Brain (organoid and tissue), 16 donors: ENCODE measurements at places on chromosomes 7 and 10.
A peak's percentile ranks its signal among the peaks of the same experiment; 100 is the strongest.

DNA sequence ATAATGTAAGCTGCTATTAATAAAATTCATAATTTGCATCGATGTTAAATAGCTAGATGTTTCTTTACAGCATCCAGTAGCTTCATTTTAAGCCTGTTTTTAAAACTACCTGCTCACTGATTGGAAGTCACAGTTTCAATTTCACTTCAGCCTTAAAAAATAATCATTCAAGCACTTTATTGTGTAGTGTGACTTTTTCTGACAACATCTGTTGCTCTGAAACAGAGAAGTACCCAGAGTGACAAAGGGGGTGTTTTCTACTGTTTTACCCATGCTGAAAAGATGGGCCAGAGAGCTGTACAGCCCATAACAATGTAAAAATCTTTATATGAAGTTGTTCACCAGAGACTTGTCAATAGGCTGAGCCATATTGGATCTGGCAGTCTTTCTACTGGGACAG is 437.2 kb downstream of the MDFIC start:
- DNase-seq = no peak

DNA sequence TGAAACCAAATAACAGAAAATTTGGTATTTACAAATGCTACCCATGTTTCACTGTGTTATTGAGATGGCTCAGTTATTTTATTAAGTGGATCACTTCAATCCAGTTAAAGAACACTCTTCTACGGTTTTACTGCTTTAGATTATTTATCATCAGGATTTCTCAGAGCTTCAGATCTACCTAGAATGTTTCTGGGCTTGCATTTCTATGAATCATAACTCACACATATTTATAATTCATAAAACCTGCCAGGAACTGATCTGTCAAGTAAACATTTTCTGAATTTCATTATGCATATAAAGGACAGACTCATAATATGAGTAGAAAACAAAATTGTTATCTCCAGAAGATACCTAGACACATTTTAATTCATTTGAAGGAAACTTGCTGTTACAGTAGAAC is 1172.3 kb upstream of the LRRTM3 start:
- no peak for DNase-seq

DNA sequence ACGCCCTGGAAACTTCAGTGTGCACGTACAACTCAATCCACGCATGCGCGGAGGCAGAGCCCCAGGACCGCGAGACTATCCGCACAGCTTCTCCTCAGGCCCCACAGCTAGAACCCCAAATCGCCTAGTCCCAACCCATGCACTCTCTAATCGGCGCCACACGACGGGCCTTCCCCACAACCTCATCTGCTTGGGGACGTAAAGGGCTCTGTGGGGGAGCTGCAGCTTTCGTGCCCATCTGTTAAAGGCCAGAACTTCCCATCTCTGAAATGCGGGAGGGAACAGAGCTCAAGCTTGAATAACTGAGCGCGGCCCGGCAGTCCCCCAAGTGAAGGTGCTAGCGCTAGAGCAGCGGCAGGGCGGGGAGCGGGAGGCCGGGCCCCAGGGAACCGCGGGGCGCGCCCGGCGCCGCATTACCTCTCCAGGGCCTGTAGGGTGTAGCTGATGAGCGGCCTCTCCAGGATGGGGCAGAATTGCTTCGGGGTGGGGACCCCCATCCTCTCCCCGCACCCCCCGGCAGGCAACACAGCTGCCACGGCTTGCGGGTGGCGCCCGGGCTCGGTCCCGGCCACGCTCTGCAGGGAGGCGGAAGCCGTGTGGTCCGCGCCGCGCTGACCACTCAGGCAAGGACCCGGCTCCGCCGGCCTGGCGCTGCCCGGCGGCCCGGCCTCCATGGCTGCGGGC is 547 bp downstream of the CRPPA start:
- peak; percentile 96 for DNase-seq

- DNase-seq = no peak
These were observed 153.6 kb downstream of the CELF2 start for GRCh38 chr10:11170993-11171851.

- DNase-seq = no peak
These were observed 3.0 kb upstream of the DDIT4 start for GRCh38 chr10:72270607-72271281.

- no peak for DNase-seq
These were observed 48.7 kb downstream of the WDFY4 start for GRCh38 chr10:48733329-48733728.

DNA sequence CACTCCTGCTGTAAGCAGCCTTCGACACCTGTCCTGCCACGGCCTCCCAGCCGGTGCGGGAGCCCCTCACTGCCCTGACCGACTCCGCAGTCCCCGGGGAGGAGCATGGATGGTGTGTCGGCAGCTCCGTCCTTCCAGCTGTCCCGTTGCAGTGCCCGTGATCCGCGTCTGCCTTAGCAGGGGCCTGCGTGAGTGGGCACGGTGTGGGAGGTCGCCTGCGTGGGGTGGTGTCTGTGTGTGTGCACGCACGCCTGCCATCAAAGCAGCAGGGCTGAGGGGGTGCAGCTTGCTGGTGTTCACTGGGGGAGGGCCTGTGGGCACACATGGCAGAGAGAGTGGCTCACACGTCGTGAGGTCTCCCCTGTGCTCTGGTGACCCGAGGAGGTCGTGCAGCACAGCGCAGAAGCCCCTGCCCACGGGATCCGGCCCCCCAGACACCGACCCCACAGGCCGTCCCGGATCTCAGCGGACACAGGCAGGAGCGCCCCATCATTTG is 10.3 kb downstream of the MAFK start:
- no peak for DNase-seq

DNA sequence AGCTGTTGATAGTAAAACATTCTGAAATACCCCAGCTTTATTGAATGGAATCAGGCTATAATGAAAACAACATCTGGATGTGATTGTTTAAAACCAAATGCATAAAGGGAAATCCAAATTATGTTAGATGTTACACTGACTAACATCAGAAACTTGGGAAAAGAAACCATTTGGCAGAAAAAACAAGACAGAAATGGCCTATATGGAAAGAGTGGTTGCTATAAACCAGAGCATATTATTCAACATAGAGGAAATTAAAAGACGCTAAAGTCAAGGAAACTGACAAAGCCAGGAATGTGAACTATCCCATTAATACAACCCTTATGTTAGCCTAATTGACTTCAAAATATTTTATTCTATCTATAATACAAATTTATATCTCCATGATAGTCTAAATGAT is 53.0 kb upstream of the CABCOCO1 start:
- DNase-seq = no peak

- DNase-seq = peak; percentile 65
These were observed 1.6 kb downstream of the FAM171A1 start for GRCh38 chr10:15369256-15370211.

DNA sequence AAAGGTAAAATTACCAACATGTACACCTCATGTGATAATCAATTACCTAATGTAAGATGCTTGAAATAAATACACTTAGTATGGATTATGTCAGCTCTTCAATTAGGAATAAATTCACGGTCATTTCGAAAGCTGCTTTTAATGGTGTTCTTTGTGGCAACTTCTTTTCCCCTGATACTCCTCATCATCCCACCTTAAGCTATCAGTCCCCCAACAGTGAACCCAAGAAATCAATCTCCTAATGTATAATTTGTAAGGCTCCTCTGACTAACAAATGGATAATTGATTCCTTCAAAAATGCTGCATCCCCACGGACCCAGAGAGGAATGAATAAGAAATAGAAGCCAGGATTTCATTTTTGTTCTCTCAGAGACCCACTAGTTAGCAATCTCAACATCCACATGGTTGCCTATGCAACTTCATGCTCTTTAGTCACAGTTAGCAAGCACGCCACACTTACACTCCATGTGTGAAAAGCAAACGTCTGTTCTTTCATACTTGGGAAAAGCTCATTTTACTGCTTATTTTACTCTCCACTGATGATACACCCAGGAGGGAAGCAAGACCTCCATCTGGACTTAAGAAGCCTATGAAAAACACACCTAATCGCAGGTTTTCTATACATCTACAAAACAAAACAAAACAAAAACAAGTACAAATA is 70.1 kb downstream of the VPS41 start:
- DNase-seq = peak; percentile 14

GRCh38 chr10:45044290-45044689 is 43.6 kb downstream of the ZNF22 start:
- no peak for DNase-seq

- DNase-seq = peak; percentile 43
These were observed 220.9 kb downstream of the C7orf25 start for GRCh38 chr7:42690794-42691639.
